ENCODE measurements at places on chromosomes 11 and 22. TPM values are rescaled to one million over a fixed set of nuclear protein-coding genes. Genes with fewer than 3 reads are reported as not detected.

The BBOX1 gene
- total RNA-seq = not detected

DNA sequence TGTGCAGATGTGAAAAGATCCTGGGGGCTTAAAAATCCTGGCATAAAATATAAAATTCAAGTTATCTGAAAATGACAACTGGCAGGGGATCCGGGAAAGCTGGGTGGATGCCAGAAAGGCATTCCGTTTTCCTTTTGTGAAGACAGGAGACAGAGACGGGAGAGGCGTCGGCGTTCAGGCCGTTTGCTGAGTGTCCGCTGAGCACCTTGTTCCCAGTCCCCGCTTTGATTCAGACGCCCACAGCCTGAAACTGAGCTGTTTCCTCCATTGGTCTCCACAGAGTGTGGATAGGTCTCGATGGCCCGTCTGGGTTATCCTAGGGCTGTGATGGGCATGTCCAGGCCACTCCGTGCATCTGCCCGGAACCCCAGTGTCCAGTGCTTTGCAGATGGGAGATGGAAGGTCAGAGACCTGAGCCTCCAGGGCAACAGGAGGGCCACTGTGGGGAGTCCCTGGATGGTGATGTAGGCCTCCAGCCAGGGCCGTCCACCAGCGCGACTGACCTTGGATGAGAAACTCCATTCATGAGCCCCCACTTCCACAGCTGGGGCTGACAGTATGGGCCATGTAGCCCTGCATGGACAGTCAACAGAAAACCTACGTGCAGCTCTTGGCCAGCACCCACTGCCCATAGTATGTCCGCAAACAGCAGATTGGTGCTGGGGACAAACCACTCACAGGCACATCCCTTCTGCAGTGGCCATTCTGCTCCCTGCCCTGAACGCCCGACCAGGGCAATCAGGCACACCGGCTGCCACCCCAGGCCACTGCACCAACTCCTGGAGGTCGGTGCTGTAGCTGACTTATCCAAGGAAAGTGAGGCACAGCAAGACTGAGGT, 11.6 kb downstream of the MRGPRF start:
- no peak for DNase-seq

The OR52E2 gene
- total RNA-seq = not detected

The MLC1 gene
- not detected for total RNA-seq

GRCh38 chr22:23219822-23220484, 39.6 kb downstream of the BCR start:
- peak; percentile 31 for DNase-seq

Measured in HT-29 (cell line).